ENCODE measurements at places on chromosomes 5 and 9.
A peak's percentile ranks its signal among the peaks of the same experiment; 100 is the strongest.

DNA sequence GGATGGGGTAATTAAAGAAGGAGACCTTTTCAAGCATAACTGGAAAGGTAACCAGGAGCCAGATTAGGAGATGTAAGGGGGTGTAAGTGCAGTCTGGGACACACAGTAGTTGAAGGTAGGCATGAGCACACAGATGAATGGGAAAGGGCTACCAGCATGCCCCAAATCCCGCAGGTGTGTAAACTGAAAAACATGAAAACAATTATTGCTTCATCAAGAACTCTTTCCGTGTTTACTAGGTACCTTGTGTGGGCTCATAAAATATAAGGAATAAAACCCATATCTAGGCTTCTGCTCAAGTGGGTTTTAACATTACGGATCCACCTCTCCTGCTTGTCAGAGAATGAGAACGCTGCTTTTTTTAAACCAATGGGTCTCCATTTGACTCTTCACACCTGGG, 1.1 kb downstream of the MAPKAP1 start:
- no peak for DNase-seq

- peak; percentile 19 for DNase-seq
Observed at GRCh38 chr9:22307013-22307711, 139.5 kb upstream of the DMRTA1 start.

DNA sequence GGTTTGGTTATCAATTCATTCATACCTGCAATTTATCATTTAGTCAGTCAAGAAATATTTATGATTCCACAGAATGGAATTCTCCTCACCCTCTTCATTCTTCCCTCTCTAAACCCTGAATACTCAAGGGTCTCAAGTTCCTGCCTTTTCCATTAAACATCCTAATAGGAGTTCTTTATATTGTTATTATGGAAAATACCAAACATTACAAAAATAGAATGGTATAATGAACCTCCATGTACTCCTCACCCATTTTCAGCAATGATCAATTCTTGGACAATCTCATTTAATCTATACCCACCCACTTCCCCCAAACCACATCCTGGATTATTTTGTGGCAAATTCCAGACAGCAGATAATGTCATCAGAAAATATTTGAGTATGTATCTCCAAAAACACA, 74.5 kb downstream of the ADAMTS12 start:
- DNase-seq = no peak

DNA sequence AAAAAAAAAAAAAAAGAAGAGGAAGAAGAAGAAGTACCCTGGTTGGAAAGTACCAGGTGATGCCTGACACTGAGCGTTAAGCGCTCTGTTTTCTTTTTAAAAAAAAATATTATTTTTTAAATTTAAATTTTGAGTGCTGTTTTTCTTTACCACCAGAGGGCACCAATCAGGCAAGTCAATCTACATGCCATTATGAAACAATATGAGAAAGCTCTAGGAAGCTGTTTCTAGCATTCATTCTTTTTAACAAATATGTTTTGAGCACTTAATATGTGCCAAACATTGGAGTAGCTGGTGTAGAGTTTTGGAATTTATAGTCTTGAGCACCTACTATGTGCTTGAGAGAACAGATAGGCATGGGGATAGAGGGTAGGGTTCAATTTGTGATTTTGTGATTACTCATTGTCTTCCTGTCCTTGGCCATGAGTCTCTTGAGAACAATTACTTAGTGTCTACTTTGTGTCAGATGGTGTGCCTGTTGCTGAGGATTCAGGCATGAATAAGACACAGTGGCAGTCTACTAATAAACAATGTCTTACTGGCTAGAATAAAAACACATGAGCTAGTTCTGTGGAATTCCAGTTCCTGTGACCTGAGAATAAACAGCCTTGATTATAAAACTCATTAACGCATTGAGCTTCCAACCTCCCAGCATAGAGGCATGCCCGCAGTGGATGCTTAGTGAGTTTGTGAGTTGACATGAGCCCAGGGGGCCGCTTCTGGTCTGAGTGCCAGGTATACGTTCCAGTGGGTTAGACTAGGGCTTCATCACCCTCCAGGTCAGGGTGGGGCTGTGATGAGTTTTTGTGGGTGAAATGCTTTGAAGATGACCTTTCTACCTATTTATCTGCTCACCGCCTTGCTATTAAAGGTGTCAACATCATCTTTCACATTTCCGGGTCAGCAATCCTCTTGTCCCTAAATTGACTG, 3.0 kb upstream of the UBE2R2 start:
- no peak for DNase-seq

DNA sequence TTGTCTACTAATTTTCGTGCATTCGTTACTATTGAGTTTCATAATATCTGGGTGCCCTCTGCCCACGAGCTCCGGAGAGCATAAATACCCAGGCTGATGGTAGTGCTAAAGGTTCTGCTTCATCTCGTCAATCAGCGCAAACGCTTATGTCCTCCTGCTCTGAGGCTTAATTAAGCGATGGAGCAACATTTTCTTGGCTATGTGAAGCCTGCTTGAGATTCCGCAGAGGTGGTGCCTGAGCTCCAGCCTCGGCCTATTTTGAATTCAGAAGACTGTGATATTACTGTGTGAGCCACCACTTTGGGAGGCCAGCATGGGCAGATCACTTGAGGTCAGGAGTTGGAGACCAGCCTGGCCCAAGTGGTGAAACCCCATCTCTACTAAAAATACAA, 44.8 kb downstream of the ANXA2R start:
- DNase-seq = no peak

DNA sequence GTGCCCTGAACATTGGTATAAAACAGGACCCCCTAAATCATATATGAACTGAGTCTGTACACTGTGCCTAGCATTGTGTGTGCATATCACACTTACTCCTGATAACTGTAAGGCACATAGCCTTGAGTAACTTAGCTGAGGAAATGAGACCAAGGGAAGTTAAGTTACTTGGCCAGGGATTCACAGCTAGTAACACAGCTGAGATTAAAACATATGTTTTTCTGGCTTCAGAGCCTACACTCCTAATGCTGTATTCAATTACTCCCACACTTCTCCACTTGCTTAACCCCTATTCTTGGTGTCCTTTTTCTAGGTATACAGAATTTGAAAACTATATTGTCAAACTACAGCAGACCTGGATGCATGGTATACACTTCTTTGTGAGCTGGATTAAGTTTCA, 12.8 kb downstream of the GHR start:
- no peak for DNase-seq

GRCh38 chr5:129172580-129172979, 78.0 kb downstream of the ISOC1 start:
- no peak for DNase-seq

DNA sequence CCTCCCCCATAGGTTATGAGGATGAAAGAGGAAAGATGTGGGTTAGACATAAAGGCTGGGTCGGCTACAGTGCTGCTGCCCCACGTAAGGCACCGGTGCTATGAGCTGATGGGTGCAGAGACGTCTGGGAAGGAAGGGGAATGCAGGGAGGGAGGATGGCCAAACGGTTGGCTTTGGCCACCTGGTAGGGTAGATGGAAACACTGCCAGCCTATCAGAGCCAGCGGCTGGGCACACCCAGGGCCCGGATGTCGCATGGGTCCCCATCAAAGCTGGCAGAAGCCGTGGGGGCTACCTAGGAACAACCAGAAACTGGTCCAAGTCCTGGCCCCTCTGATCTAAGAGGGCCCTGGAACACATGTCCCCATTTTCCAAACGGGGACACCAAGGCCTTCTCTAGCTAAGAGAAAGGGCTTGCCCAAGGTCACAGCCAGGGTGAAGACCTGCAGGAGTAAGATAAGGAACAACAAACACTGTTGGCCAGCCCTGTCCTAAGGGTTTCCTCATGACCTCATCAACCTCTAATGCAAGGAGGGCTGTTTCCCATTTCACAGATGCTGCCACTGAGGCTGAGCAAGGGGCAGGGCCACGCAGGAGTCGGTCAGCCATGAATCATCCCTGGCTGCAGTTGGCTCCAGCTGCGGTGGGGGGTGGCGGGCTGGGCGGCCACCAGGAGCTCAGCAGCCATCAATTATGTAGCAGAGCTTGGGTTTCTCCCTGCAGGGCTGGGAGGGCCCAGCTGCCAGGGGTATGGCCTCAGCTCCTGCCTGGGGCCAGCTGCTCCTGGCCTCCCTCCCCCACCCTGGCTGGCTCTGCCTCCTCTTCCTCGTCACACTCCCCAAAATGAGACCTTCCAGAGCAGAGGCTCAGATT, 4.9 kb downstream of the SH3GLB2 start:
- peak; percentile 93 for DNase-seq

GRCh38 chr9:104743376-104743985, 4.0 kb upstream of the NIPSNAP3A start:
- DNase-seq = peak; percentile 29

DNA sequence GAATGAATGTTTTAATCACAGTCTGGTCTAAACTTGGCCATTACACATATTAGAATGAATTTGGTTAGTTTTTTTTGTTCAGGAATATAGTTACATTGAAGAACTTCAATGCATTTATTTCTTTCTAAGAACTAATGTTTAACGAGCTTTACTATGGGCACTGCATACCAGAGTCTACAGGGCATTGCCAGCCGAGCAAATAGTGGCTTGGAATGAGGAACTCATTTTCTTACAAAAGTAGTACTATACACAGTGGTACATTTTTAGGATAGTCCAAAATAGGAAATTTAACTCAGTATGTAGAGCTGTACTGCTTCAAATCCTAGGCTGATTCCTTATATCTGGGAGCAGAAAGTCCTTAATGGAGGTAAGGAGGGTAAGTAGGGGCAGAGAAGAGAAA, 155.4 kb downstream of the CARTPT start:
- DNase-seq = no peak

DNA sequence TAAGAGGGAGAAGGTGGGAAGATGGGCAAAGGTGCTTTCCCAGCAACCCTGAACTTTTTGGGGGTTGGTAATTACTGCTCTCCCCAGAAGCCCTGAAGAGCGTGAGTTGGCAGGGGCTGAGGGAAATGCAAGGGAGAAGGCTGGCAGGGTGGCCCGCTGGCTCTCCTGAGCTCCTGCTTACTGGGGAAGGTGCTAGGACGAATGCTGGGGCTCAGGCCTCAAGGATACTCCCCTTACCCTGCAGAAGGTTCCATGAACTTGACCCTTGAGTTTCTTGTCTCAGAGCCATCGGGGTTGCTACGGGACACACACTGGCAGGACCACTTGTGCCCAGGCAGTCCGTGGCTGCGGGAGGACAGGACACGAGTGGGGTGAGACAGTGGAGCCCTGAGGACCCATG, 1.2 kb downstream of the FAM163B start:
- DNase-seq = no peak

DNA sequence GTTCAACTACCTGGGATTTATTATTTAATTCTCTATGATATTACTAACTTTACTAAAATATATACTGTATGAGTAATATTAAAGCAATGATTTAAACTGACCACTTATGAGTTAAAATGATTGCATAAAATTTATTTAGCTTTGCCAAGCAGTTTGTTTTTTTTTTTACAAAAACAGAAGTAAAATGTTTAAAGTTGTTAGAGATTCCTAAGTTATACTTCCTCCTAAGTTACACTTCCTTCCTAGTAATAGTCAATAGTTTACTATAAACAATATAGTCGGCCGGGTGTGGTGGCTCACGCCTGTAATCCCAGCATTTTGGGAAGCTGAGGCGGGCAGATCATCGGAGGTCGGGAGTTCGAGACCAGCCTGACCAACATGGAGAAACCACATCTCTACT, 23.7 kb upstream of the LRRC19 start:
- DNase-seq = no peak

DNA sequence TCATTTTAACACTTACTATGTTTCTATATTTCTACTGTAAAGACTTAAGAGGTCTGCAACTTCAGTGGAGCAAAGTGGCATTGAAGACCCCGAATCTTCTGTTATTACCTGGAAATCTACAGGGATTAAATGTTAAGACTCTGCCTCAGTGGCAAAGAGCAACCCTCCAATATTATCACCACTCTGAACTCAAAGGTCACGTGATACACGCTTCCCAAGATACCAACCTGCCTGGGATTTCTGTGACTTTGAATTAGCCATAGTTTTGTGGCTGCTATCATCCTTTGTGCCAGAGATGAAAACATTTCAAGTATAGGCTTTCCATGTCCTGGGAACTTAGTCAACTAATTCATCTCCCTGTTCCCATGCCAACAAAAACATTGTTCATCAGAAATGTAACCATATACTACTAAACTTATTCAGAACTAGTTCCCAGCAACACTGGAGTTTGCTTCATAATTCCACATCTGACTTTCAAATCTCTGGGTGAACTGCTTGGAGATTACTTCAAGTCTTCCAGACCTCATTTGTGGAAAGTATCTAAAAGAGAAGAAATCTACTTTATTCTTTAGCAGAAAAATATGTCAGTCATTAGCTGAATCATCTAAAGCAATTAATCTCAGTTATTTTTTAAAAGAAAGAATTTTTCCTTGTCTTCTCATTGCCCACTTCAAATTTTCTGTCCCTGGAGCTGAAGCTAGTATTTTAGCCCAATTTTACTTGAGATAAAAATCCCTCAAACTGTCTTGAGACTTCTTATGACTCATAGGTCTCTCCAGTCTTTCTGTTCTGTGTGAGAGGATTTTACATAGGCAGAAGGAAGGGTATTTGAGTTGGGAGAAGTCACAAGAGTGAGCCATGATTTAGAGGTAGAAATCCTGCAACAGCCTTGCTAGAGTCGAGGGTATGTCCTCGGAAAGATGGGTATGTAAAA, 83.0 kb downstream of the ZNF462 start:
- no peak for DNase-seq

DNA sequence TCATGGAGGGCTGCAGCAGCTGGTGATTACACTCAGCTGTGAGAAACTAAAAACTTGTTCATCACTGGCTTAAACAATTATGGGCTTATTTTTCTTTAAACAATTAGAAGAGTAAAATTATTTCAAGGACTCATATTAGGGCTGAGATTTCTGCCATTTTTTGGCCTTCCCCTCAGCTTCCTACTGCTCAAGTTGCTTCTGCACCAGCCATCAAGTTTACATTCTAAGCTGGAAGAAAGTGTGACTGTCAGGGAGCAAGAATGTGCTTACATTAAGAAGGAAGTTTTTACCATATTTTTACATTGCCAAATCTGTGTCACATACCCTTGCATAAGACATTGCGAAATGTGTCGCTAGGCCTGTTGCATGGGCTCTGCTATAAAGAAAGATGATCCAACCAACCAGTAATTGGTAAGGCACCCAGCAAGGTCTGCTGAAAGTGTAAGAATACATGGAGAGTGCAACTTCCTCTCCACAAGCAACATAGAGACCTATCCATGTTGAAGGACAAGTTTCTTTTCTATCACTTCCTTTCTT, 260.3 kb upstream of the CDH10 start:
- no peak for DNase-seq

GRCh38 chr9:32775283-32775682, 8.1 kb upstream of the TMEM215 start:
- no peak for DNase-seq

GRCh38 chr5:18712936-18713485, 1078.8 kb downstream of the TAF11L14 start:
- DNase-seq = no peak

GRCh38 chr5:132629230-132629944, 28.6 kb upstream of the IL13 start:
- no peak for DNase-seq
